Effector memory CD4-positive, alpha-beta T cell (primary cell): ENCODE measurements at places on chromosomes 16 and 17.

DNA sequence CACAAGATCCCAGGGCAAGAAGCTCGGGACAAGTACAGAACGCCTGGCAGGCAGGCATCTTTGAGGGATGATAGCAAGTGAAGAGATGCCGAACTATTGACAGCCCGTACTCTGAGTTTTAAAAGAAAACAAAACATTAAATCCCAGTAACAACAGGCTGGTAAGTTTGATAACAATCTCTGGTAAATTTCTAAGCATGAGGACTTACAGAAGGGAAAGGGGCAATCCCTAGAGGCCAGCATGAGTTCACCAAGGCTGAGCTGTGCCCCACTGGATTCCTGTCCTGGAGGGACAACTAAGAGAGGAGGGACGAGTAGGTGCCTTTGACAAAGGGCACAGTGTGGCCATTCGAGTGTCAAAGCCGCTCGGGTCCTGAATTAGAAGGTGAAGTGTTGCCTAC, 26.2 kb downstream of the CCDC182 start:
- H3K4me1 ChIP-seq, result no peaks in the 10 kb centered on the region
- H3K27me3 ChIP-seq, result peaks cover 6% of the 10 kb centered on the region
- H3K4me3 ChIP-seq, result no peak overlapping the region
- no peak overlapping the region for H3K27ac ChIP-seq
- DNase-seq, result no peak
- no peaks in the 10 kb centered on the region for H3K36me3 ChIP-seq

GRCh38 chr16:8936421-8936820, 27.3 kb downstream of the USP7 start:
- H3K4me3 ChIP-seq, result no peak overlapping the region
- H3K36me3 ChIP-seq, result no peaks in the 10 kb centered on the region
- no peak overlapping the region for H3K27ac ChIP-seq

GRCh38 chr16:88381820-88382451, 823 bp upstream of the ZNF469 start:
- DNase-seq, result no peak
- H3K27me3 ChIP-seq, result peaks cover 22% of the 10 kb centered on the region
- H3K4me3 ChIP-seq, result no peak overlapping the region
- H3K36me3 ChIP-seq, result no peaks in the 10 kb centered on the region
- H3K27ac ChIP-seq, result no peak overlapping the region

DNA sequence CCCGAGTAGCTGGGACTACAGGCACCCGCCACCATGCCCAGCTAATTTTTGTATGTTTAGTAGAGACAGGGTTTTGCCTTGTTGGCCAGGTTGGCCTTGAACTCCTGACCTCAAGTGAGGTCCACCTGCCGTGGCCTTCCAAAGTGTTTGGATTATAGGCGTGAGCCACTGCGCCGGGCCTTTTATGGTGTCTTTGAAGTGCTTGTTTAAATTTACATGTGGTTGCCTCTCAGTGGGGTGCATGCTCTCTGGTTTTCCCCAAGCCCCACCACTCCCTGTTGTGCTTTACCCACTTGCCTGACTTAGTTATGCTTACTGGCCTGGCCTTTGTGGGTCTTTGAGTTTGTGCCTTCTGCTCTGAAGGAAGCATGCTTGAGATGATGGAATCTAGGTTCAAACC, 132.0 kb downstream of the PRKCB start:
- no peaks in the 10 kb centered on the region for H3K4me1 ChIP-seq
- H3K4me3 ChIP-seq, result no peak overlapping the region
- peaks cover 6% of the 10 kb centered on the region for H3K36me3 ChIP-seq
- no peak overlapping the region for H3K27ac ChIP-seq

DNA sequence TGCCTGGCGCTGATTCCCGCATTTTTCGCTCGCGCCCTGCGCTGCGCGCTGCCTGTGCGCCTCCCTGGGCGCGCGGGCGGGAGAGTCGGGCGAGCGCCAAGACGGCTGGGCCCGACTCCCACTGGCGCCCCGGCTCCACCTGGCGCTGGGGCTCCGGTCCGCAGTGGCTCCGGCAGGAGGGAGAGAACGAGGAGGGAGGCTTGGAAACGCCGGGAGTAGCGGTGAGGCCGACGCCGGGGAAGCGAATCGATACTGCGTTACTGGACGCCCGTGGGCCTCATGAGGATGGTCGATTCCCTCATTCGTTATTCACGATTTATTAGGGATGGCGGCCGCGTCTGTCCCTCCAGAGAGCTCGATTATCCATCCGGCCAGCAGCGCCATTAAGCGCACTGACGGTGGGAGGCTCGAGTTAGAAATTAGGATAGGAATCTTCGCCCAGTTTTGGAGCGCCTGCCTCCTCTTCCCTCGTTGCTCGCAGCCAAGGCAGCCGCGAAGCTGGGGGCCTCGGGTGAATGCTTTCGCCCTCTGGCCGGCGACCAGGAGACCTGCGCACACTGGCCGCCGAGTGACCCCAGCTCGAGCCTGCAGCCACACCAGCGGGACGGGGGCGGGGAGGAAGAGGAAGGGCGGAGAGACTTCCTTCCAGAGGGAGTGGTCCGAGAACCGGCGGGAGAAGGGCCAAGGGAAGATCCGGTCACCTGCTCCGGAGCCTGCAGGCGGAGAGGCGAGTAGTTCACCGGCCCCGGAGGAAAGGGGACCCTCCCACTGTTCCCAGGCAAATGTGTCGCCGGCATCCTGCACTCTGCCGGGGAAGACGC, 1.3 kb upstream of the PCGF2 start:
- H3K27ac ChIP-seq, result no peak overlapping the region
- H3K27me3 ChIP-seq, result peaks cover 34% of the 10 kb centered on the region
- no peak for DNase-seq

DNA sequence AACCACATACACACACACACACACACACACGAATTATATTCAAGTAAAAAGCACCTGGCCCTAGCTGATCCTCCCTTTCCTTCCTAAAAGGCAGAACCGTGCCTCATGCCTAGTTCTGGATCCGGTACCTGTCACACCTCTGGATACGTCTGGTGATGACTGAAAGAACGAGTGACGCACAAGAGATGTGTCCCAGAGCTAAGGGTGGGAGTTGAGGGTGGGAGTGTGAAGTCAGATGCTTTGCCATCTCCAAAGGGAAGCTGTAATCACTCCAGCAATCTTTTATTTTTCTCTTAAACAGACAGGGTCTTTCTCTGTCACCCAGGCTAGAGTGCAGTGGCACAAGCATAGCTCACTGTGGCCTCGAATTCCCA, 26.5 kb upstream of the GSG1L start:
- H3K27me3 ChIP-seq, result no peaks in the 10 kb centered on the region
- no peaks in the 10 kb centered on the region for H3K36me3 ChIP-seq

DNA sequence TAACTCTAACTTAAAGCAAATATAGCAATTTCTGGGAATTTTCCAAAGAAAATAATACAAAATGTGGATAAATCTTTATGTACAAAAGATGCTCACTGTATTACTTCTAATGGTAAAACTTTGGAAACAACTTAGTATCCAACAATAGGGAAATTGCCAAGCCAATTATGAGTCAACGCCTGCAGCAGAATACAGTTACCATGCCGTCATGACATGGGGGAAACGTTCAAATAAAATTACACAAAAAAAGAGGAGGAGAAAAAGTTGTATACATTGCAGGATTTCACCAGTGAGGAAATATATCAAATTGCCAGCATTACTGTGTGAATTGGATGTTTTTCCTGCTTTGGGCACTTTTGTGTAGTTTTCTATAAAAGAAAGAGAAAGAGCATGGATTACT, 469.6 kb downstream of the SOX9 start:
- H3K27ac ChIP-seq, result no peak overlapping the region
- H3K27me3 ChIP-seq, result no peaks in the 10 kb centered on the region
- DNase-seq, result no peak
- H3K36me3 ChIP-seq, result no peaks in the 10 kb centered on the region

- no peak overlapping the region for H3K27ac ChIP-seq
- H3K4me3 ChIP-seq, result no peak overlapping the region
- no peaks in the 10 kb centered on the region for H3K36me3 ChIP-seq
- H3K4me1 ChIP-seq, result no peaks in the 10 kb centered on the region
- no peaks in the 10 kb centered on the region for H3K27me3 ChIP-seq
These were observed 186.2 kb upstream of the WSCD1 start for GRCh38 chr17:5883775-5884665.

- H3K4me1 ChIP-seq, result peaks cover 9% of the 10 kb centered on the region
- no peak overlapping the region for H3K4me3 ChIP-seq
- no peaks in the 10 kb centered on the region for H3K36me3 ChIP-seq
These were observed 10.5 kb upstream of the TIMP2 start for GRCh38 chr17:78935419-78936323.

- DNase-seq, result no peak
- H3K27me3 ChIP-seq, result no peaks in the 10 kb centered on the region
- H3K27ac ChIP-seq, result no peak overlapping the region
These were observed 33.3 kb downstream of the CENPV start for GRCh38 chr17:16319969-16320368.

DNA sequence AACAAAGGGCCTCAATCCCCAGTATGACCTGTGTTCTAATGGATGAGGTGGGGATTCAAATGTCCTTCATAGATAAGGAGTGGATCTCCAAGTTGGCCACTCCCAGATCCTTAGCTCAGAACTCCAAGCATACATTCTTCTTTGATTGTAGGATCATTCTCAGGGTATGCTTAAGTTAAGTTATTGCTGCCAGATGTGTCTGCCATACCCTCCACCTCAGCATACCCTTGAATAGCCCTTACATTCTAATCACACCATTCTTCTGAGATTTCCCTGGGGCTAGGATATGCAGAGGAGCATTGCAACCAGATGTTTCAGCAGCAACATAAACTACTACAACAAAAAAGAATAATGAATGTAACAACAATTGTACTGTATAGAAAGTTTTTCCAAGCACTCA, 1.6 kb upstream of the KRTAP2-4 start:
- no peaks in the 10 kb centered on the region for H3K4me1 ChIP-seq
- no peak overlapping the region for H3K27ac ChIP-seq
- H3K36me3 ChIP-seq, result no peaks in the 10 kb centered on the region
- H3K4me3 ChIP-seq, result no peak overlapping the region

GRCh38 chr17:48738803-48739526, 10.4 kb upstream of the HOXB13 start:
- no peak for DNase-seq
- H3K27me3 ChIP-seq, result peaks cover 55% of the 10 kb centered on the region
- peaks cover 10% of the 10 kb centered on the region for H3K4me1 ChIP-seq
- no peak overlapping the region for H3K4me3 ChIP-seq
- no peaks in the 10 kb centered on the region for H3K36me3 ChIP-seq
- H3K27ac ChIP-seq, result no peak overlapping the region
